ENCODE measurements at places on chromosomes 4 and X.

DNA sequence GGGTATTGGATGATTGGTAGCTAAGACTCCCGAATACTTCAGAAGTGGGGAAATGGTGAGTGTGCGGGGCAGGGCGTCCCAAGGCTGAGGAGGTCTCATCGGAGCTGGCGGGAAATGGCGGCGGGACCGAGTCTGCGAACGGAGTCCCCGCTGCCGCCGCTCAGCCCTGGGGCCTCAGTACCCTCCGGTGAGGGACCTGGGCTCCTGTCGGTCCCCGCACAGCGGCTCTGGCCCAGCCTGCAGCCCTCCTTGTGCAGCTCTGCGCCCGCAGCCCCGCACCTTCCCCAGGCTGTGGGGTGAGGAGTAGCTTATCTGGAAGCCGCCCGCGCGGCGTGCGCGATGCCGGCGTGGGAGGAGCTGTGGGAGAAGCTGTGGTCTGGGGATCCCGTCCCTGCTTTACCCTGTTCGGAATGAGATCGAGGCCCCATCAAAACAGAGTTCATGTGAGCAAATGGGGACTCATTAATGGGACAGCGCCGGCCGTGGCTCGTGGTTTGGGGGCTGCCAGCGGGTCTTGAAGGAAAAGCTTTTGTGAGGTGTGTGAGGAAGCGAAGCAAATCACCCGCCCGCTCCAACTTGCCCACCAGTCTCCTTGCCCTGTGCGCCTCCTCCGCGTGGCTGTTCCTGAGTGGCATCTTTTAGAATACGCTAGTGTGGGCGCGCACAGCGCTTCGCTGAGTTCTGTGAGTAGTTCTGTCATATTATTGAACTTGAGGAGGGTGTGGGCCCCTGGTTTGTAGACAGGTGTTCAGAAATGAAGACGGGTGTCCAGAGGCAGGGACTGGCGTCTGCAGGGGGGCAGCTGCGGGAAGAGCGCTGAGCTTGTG, 531 bp downstream of the ZNF141 start:
- no peak for DNase-seq

GRCh38 chr4:26260571-26260970, 60.2 kb upstream of the RBPJ start:
- no peak for DNase-seq

GRCh38 chrX:46831765-46832327, 5.0 kb upstream of the RP2 start:
- DNase-seq = no peak

- no peak for DNase-seq
Observed at GRCh38 chr4:144733566-144733965, 87.6 kb downstream of the HHIP start.

DNA sequence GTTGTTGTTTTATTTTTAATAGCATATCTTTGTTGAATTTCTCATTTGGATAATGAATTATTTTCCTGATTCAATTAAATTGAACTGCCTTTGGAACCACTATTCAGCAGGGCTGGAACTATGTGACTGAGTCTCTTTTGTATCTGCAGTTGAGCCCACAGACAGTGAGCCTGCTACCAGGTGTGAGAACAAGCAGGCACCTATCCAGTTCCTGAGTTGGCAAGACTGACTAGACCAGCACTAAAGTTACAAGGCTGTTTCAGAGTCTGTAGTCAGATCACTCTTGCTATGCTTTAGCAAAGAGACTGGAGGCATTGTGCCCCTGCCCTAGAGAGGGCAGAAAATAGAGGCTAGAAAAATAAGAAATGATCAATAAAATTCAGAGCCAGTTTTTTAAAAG, 237.3 kb upstream of the GRID2 start:
- no peak for DNase-seq

- DNase-seq = no peak
Observed at GRCh38 chr4:169000315-169000714, 9.7 kb downstream of the CBR4 start.

GRCh38 chr4:165364452-165365080, 14.2 kb upstream of the CPE start:
- DNase-seq = no peak

- DNase-seq = no peak
Observed at GRCh38 chr4:145819853-145820181, 118.8 kb downstream of the ZNF827 start.

DNA sequence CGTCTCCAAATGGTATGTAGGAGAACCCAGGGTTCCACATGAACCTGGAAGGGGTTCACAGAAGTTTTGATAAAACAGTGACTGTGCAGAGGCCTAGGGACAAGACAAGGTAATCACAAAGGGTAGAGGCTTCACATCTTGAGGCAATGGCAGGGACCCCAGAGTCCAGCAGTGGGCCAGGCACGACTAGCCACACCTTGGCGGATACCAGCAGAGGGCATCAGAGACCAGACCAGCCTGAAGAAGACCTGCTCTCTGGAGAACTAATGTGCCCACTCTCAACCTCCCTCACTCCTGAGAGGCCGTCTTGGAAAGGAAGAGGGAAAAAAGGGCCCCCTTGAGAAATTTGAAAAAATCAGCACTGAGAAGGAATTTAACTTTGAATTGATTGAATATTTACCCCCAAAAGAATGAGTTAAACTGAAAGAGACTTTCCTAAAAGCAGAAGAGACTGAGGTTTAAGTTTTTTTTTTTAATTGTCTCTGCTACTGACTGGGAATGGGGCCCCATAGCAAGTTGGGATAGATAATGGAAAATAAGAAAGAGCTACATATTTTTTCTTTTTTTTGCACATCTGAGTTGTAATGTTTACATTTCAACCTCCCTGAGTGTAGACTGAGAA, 243.8 kb upstream of the JADE1 start:
- peak; percentile 33 for DNase-seq

DNA sequence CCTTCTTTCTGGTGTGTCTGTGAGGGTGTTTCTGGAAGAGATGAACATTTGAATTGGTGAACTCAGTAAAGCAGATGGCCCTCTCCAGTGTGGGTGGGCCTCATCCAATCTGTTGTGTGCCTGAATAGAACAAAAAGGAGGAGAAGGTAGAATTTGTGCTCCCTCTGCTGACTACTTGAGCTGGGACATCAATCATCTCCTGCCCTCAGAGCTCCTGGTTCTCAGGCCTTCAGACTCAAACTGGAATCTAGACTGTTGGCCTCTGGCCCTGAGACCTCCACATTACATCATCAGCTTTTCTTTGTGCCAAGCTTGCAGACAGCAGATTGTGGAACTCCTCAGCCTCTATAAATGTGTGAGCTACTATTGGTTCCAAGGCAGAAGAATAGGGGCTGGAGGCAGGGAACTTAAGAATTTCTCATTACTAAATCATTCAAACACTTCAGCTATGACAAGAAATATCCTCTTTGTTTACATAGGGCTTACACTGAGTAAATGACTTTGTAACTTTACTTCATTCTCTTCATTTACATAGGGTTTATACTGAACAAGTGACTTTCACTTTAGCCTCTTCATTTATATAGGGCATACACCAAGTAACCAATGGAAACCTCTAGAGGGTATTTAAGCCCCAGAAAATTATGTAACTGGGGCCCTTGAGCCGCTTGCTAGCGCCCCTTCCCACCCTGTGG, 86.9 kb upstream of the NWD2 start:
- no peak for DNase-seq

DNA sequence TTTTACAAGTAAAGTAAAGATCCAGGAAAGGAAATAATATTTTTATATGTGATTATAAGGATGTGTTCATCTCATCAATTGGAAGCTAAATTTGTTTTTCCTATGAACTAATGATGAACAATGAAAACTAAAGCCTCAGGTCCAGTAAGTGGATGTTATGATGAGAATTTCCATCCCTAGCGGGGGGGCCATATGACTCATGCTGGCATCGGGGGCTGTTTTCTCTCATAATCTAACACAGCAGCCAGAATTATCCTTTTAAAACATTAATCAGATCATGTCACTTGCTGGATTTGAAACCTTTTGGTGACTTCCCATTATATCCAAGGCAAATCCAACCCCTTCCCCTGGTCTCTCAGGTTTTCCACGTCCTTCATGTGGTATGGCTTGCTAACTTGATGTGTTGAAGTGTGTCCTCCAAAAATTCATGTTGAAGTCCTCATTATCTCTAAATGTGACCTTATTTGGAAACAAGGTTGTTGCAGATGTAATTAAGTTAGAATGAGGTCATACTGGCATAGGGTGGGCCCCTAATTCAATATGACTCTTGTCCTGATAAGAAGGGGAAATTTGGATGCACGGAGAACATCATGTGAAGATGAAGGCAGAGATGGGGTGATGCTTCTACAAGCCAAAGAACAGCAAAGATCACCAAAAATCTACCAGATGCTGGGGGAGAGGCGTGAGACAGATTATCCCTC, 96.8 kb downstream of the AKAP4 start:
- DNase-seq = no peak

DNA sequence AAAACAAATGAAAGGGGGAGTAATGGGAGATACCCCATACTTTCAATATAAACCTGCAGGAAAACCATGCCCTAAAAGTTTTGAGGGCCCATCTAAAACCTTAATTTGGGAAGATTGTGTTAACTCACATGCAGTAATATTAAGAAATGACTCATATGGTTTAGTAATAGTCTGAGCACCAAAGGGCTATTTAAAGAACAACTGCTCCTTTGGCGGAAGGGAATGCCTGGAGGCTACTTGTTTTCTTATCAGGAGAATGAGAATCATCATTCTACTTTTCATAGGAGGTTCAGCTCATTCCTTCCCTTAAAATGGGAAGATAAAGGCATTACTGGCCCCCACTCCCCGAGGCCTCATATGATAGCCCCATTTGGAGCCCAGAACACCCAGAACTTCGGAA, 47.6 kb downstream of the SPIN3 start:
- no peak for DNase-seq

GRCh38 chr4:2186133-2186864, 55.6 kb downstream of the HAUS3 start:
- peak; percentile 9 for DNase-seq

DNA sequence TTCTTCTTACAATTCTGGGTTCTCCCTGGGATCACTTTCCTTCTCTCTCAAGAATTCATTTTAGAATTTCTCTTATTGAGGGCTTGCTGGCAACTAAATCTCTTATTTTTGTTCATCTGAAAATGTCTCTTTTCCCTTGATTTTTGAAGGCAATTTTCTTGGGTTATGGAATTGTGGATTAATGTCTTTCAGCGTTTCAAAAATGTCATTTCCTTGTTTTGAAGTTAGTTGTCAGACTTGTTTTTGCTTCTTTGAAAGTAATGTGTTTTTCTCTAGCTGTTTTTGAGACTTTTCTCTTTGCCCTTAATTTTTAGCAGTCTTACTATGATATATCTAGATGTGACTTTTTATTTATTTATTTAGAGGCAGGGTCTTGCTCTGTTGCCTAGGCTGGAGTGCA, 205.7 kb downstream of the CHIC2 start:
- DNase-seq = no peak

DNA sequence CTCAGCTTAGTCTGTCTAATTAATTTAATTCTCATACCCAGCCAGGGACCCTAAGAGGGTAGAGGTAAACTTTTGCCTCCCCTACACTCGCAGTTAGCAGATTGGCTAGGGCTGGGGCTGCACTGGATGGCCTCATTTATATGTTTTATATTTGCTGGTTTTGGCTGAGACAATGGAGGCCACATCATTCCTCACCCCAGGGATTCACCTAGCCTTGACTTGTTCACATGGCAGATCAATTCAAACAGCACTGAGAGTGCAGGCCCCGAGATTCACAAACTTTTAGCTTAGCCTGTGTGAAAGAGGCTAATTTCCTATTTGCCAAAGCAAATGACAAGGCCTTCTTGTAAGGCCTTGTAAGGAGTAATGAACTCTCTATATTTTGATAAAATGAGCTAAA, 844.4 kb downstream of the ARAP2 start:
- DNase-seq = no peak

GRCh38 chrX:119690921-119691716, 1.8 kb downstream of the SEPTIN6 start:
- DNase-seq = no peak

DNA sequence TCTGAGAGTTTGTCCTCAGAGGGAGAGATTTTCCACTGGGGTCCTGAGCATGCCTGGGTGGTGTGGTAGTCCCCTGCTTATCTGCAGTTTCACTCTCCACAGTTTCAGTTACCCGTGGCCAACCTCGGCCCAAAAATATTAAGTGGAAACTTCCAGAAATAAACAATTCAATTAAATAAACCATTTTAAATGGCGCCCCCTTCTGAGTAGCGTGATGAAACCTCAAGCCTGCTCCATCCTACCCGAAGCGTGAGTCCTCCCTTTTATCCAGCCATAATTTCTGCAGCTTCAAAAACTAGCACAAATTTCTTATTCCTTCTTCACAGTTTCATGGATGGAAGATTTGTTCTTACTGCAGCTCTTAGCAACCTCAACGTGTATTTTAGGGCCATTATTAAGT, 26.7 kb downstream of the PNMA6E start:
- peak; percentile 29 for DNase-seq

GRCh38 chrX:139518475-139518874, 12.1 kb upstream of the F9 start:
- DNase-seq = no peak

DNA sequence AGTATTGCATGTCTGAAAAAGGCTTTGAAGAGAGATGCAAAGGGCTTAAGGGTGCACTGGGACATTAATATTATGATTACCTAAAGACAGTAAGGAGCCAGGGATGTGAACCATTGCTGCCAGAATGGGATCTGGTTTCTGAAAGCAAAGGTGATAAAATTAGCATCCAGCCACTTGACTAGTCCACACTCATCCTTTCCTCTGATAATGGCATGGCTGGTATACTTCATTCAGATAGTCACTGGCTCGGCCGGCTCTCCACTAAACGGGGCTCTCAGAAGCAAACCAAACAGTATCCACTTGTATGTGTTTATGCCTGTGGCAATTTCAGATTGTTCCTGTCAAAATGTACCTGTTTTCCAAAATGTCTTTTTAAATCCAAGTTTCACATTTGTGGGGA, 46.4 kb downstream of the MAMLD1 start:
- DNase-seq = no peak

DNA sequence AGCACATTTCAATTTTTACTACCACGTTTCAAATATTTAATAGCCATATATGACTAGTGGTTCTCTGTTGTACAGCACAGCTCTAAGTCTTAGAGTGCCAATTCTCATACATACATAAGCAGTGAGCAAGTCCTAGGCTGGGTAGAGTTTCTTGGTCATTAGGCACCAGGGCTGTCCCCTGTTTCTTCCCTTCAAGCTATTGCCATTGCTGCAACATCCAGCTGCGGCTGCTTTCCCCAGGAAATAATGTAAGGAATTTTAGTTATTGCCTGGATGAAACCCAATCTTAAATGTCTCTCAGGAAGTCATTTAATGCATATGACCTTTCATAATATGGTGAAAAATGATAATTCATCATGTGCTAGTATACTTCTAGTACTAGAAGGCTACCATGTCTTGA, 74.1 kb upstream of the PPP3CA start:
- DNase-seq = no peak

DNA sequence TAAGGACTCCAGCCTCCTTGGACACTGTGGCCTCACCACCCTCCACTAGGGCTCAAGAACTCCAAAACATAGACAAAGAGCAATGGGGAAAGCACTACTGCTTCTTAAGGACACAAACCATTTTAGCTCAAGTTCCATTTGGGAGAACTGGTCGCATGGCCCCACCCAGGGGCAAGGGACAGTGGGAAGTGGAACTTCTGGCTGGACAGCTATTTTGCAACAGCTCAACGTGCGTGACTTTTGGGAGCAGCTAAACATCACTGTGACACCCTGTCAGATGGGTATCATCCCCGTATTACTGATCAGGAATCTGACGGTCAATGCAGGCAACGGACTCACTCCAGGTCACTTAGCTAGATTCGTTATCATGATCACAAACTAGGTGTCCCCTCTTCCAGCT, 9.0 kb upstream of the GLOD5 start:
- DNase-seq = no peak
